ENCODE measurements at places on chromosomes 2 and 18.

- peak; percentile 6 for DNase-seq
These were observed 647 bp downstream of the CCDC121 start for GRCh38 chr2:27627963-27628766.

DNA sequence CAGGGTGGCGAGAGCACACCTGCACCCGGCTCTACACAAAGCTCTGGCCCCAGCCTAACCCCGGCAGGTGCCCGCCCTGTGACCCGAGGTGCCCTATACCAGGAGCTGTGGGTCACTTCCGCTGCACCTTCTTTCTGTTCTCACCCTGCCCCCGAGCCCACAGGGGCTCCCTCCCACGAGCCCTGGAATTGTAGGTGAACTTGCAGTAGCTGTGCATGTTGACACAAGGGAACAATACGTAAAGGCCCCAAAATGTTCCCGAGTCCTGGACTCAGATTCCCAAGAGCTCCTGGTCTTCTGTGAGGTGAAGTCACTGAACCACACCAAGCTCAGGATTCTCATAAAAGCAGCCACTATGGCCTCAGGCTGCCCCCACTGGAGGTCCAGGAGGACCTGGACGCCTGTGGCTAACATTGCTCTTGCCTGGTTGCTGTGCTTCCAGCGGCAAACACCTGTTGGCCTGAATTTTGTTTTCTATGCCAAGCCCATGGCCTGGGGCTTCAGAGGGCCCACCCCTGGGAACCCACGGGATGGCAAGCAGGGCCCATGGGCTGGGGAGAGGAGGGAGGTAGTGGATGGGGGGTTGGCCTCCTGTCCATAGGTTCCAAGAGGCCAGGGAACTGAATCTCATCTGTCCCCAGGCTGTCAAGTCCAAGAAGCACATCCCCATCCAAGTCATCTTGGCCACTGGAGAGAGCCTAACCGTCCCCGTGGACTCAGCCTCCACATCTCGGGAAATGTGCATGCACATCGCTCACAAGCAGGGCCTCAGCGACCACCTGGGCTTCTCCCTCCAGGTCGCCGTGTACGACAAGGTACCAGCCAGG lies 23.2 kb upstream of the GPR17 start:
- DNase-seq = no peak

GRCh38 chr2:226799976-226800940 lies 638 bp upstream of the IRS1 start:
- no peak for DNase-seq

DNA sequence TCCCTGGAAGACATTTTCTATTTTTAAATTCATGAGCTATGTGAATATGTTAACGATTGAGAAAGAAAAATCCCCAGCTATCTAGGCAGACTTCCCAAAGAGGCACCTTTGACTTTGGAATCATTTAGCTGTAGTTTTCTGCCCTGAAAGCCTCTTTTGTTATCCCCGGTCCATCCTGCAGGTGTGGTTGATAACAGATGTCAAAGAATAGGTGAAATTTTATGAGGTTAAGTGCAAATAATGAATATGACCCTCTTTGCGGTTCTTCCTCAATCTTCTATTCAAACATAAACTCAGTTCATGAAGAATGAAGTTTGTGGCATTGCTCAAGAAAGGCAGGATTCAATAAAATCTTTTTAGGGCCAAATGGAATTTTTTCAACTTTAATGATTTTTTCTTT lies 51.6 kb upstream of the ATP8B1 start:
- DNase-seq = no peak

DNA sequence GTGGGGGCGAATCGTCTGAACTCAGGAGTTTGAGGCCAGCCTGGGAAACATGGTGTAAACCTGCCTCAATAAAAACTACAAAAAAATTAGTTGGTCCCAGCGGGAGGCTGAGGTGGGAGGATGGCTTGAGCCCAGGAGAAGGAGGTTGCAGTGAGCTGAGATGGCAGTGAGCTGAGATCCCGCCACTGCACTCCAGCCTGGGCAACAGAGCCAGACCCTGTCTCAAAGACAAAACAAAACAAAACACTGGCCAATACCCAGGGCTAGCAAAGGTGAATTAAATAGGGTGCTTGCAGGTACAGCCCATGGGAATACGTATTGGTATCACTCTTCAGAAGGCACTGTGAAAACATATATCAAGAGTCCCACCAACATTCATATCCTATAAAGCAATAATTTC lies 7.0 kb downstream of the ITSN2 start:
- no peak for DNase-seq

- no peak for DNase-seq
These were observed 68.4 kb downstream of the FAM210A start for GRCh38 chr18:13657974-13658373.

GRCh38 chr2:128756365-128756717 lies 437.7 kb upstream of the HS6ST1 start:
- DNase-seq = no peak

DNA sequence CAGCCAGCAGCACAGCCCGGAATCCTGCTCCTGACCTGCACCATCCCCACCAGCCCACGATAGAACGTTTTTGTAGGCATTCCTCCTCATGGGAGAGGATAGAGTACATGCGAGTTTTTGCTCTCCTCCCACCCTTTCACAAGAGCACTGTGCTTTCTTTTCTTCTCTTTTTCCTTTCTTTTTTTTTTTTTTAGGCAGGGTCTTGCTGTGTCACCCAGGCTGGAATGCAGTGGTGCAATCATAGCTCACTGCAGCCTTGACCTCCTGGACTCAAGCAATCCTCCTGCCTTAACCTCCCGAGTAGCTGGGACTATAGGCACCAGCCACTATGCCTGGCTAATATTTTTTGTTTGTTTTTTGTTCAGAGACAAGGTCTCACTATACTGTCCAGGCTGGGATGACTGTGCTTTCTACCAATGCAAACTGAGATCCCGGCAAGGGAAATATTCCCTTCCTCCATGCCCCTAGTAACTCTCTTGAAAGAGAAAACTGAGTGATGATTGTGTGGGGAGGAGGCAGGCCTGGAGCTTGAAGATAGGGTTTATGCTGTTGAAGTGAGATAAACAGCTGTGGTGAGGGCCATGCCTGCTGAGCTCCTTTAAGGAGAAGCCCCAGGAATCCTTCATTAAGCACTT lies 82.6 kb upstream of the TXNDC2 start:
- DNase-seq = no peak

DNA sequence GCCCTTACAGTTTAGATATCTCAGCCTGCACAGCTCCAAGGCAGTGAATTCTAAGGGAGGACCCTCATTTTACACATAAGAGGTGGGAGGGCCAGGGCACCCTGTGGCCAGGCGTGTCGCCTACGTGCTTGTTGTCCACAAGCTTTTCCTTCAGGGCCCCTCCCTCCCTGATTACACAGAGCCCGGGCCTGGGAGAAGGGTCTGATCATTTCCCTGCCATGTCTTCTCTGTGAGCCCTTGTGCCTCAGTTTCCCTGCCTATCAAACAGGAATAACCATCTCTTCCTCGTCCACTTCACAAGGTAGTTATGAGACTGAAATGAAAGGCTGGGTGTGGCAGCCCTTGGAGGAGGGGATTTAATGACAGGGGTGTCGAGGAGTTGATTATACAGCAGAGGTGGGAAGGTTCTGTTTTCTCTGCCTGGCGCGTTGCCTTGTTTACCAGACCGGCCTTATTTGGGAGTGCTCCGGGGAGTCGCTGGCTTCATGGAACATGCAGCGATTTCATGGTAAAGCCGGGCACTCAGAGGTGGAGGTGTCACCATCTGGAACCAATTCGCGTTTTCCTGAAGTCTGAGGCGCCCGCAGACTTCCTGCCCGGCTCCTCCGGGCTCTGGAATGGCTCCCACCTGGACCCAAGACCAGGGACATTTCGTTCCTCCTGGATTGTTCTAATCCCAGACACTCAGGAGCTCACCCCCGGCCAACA lies 208.9 kb downstream of the KLHL29 start:
- DNase-seq = no peak

DNA sequence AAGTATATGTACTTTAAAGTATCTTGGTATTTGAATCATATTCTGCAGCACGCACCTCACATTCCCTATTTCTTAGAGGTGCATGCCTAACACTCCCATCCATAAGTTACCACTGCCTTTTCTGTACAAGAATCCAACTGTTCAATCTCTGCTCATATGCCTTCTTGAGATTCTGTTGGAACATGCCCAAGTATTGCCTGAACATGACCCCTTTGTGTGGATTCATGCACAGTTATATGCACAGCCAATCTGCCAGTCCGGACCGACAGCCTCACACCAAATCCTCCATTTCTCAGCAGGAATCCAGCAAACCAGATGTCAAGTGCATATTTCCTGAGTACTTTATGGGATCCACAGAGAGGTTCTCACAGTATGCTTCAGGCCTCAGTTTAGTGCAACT lies 222.0 kb downstream of the TMEM182 start:
- no peak for DNase-seq

DNA sequence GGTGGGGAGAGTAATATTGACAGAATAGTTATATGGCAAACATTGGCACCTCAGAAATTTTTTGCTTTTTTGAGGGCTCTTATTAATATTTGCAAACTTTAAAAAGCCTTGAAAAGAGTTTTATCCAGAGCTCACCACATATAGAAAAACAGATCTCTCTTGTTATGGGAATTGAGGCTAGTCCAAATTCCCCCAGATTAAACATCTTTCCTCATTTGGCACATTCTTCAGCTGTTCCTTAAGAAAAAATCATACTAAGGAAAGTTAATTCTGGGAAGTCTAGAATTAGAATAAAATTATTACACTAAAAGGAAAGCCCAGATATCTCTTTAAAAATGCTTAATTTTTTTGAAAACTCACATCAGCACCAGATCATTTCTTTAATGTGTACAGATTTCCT lies 5.6 kb downstream of the TFPI start:
- no peak for DNase-seq

DNA sequence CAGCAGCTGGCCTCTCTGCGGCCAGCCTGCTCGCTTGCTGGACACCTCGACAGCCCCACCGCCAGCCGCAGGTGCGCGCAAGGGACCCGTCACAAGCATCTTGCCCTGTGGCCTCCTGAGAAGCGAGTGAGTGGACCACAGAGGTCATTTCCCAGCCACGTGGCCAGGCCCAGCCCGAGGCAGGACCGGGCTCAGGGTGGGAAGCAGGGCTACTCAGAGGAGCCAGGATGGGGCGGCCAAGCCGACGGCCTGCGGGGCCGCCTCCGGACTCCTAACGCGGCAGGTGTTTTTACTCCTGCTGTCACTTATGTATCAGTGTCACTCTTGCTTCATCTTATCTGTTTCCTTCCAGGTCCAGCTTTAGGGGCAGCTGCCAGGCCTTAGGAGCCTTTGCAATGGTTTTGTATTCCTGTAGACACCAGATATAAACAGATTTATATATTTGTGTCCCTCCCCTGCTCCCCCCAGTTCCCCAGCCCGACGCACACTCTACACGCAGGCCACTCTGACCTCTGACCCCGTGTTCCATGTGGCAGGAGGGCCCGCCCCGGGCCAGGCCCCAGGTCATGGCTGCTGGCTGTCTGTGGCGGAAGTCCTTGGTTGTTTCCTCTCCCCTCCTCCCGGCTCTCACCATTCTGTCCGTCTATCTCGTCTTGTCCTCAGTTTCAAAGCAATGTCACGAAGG lies 236.4 kb downstream of the ATAD2B start:
- no peak for DNase-seq

- no peak for DNase-seq
These were observed 32.6 kb downstream of the ABCA12 start for GRCh38 chr2:215105607-215106354.

- no peak for DNase-seq
These were observed 59.5 kb downstream of the DCDC2C start for GRCh38 chr2:3762771-3763447.

GRCh38 chr2:70233926-70234325 lies 14.5 kb downstream of the TIA1 start:
- no peak for DNase-seq

DNA sequence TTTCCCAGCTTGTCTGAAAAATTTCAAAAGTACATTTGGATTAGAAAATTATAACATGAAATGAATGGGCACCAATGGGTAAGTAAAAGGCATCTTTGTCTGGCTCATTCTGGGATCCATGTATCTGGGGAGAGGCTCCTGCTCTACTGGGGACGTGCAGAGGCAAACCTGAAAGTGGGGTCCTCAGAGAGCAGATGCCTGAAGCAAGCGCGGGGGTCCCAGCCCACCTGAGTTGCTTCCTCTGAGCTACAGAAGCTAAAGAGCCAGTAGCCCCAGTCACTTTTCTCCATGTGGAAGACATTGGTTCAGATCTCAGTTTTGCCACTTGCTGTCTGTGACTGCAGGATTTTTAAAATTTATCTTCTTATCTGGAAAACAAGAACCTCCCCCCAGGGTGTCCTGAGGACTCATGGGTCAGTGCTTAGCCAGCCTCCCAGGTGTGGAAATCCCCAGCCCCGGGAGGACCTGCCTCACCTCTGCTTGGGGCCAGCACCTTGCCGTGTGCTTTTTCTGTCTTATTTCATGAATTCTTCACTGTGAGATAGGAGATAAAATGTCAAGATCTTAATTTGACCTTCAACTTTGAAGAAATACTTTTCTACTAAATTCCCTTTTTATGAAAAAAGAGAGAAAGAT lies 25.1 kb upstream of the ODC1 start:
- DNase-seq = no peak

GRCh38 chr2:150403457-150403856 lies 84.0 kb downstream of the RND3 start:
- DNase-seq = no peak

GRCh38 chr18:76376668-76377358 lies 118.2 kb downstream of the ZNF516 start:
- DNase-seq = no peak

DNA sequence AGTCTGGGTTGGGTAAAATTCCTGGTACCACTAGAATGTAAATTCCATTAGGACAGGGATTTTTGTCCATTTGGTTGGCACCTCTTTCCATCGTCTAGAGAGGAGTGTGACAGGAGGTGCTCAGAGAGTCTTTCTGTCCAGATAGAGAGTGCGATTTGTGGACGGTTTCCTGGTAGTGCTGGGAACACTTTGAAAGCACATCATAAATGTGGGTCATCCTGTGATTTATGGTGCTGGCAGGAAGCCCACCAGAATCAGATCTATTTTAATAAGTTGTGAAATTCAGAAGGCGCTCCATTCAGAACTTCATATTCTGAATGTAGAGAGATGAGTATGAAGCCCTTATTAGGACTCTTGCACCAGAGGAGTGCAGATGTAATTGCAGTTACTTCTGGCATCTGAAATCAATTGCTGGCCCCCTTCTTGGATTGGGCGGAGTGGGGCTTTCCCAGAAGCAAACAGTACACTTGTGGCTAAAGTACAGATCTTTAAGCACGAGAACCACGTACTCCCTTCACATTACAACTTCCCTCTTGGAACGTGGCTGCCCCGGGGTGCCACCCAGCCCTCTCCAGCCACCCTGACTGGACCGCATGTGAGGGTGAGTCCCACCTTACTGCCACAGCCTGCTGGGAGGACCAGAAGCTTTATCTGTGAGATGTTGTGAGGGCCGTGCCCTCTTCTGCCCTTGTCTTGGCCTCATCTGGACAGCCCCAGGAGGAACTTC lies 243.2 kb downstream of the MYO3B start:
- DNase-seq = no peak

All from AML-193 (cell line).